ENCODE measurements at places on chromosomes 11 and 22. TPM values are rescaled to one million over a fixed set of nuclear protein-coding genes. Genes with fewer than 3 reads are reported as not detected.

GRCh38 chr11:128420265-128420664, 167.1 kb downstream of the ETS1 start:
- no peak for DNase-seq

Gene MS4A4E
- not detected for total RNA-seq

Gene VSIG2
- not detected for total RNA-seq

DNA sequence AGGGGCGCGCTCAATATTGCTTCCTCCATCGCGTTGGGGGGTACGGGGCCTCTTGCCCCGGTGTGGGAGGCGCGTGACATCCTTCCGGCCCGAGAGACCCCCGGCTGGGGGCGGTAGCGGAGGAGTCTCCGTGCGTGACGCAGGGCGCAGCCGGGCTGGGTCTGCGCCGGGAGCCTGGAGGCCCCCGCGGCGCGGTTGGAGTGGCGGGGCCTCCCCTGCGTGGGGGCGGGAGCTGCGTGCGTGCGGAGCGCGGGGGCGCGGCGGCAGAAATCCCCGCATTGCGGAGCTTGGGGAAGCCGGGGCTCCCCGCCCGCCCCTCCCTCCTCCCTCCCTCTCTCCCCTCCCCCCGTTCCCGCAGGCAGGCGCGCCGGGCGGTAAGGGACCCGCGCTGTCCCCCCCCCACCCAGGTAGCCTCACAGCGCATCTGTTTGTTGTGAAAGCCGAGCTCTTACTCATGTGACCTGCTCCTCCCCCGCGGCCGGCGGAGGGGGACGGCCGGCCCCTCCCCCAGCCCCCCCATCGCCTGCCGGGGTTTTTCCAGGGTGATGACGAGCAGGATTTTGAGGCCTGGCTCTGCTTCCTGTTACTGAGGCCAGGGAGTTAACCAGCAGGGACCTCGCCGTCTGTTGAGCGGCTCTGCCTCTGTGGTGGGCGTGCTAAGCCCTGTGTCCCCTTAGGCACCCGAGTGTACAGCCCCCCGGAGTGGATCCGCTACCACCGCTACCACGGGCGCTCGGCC, 1.6 kb downstream of the PIM3 start:
- DNase-seq: peak; percentile 93

Gene PGR
- under 0.01 TPM for total RNA-seq
